ENCODE measurements at places on chromosomes 3 and 15.

DNA sequence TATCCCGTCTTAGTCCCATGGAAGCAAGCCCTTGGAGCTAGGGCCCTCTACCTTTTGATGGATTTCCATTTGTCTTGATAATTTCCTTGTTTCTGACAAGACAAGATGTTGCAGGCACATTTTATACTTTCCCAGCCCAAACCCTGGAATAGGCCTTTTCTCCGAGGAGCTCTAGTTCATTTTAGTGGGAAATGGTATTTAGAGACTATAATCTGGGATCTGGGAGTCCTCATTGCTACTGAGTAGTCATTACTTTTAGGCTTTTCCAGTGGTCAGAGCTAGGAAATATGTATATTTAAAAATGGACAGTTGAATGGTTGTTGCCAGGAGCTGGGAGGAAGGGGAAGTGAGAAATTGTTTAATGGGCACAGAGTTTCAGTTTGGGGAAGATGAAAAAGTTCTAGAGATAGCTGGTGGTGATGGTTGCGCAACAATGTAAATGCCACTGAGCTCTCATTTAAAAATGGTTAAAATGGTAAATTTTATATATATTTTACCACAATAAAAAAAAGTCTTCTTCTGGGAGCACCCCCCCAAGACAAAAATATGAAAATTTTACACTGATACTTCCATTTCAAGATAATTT, 31.6 kb downstream of the MLH1 start:
- no peak for DNase-seq

GRCh38 chr3:46860017-46860809, 3.0 kb downstream of the MYL3 start:
- no peak for DNase-seq

DNA sequence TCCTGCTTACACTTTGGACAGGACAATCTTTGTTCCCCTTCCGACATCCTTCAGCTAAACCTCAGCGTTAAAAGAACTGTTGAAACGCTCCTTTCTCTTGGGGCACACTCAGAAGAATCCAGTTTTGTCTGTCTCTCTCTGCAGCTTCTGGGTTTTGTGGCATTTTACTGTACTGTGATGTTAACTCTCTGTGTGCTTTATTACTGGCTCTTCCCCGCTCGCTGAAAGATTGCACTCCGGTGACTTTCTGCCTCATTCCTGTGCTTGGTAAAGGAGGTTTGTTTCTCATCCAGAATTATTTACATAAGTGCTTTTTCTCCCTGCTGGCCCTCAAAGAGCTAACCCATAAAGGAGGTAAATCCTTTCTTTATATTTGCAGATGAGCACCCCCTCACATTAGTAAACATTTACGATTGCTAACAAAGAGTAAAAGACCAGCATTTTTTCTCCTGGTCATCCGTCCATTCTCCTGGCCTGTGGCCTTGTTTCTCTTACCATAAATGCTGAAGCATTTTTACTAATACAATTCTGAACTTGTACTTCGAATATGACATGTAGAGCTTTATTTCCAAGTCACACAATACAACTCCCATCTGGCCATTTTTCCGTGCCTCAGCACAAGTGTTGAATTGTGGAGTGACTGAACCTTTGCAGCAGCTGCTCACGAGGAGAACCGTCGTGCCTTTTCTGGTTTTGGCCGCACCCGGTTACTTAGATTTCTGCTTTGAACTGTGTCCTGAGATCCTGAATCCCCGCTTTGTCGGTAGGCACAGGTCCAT, 69.3 kb upstream of the RPL35A start:
- no peak for DNase-seq

- no peak for DNase-seq
Measured at GRCh38 chr3:71998995-71999673, 214.2 kb upstream of the PROK2 start.

DNA sequence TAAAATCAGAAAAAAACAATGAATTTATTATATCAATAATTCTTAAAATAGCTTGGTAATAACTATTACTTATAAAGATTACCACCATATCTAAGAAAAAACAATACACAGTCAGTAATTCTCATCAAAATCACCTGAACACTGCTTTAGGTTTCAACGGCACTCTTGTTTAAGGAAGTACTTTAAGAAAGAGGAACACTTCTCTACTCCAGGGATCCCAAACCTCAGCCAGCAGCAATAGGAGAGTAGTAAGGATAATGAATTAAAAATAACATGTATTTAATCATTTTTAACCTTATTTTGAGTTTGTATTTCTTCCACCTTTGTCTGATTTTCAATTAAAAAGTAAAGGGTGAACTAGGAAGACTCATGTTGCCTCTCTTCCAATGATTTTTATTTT, 494.0 kb upstream of the NR2F2 start:
- DNase-seq, result no peak

- DNase-seq, result no peak
Measured at GRCh38 chr15:55283379-55284147, 6.0 kb downstream of the RAB27A start.

GRCh38 chr3:141346007-141346406, 22.3 kb upstream of the ZBTB38 start:
- no peak for DNase-seq

- no peak for DNase-seq
Measured at GRCh38 chr3:131192701-131193100, 166.0 kb downstream of the NEK11 start.

DNA sequence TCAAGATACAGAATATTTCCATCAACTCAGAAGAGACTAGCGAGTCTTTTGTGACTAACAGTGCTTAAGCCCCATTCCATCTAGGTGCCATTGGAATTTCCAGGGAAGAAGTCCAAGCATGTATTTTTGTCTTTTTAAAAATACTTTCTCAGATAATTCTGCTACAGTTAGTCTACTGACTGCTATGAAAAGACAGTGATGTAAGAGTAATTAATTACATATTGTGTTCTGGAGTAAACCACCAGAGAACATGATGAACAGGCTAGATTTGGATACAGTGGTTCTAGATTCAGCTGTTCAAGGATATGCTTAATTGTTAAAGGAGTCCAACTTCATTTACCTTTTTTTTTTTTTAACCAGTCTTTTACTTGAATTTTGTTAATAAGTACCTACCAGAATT, 34.8 kb upstream of the PAK6 start:
- no peak for DNase-seq

DNA sequence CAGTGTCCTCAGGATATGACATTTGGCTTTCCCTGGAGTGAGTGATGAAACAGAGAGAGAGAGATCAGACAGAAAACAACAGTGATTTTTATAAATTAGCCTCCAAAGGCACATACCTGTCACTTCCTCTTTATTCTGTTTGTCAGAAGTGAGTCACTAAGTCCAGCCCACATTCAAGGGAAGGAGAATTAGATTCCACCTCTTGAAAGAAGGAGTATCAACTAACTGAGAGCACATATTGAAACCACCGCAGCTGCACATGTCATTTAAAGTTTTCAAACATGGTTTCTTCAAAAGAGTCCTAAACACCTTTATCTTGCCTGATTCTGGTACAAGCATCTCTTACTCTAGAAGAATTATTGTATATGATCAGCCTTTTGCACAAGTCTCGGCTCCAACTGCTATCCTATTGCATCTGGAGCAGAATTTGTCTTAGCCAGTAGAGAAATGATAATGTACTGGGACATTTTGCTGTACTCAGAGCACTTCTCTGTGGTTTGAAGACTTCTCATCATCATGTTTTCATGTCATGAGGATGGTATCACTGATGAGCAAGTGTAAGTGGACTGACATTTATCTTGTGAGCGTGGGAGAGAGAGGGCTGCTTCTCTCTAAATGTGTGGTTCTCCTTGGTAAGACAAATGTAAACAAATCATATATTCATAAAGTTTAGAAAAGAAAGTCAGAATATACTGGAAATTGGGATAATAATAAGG, 338.9 kb upstream of the CFAP20DC start:
- DNase-seq, result no peak

GRCh38 chr15:33586786-33587697, 276.3 kb downstream of the RYR3 start:
- no peak for DNase-seq

- DNase-seq, result no peak
Measured at GRCh38 chr3:67362686-67363085, 291.7 kb downstream of the SUCLG2 start.

GRCh38 chr3:79392479-79392878, 375.3 kb downstream of the ROBO1 start:
- DNase-seq, result no peak

DNA sequence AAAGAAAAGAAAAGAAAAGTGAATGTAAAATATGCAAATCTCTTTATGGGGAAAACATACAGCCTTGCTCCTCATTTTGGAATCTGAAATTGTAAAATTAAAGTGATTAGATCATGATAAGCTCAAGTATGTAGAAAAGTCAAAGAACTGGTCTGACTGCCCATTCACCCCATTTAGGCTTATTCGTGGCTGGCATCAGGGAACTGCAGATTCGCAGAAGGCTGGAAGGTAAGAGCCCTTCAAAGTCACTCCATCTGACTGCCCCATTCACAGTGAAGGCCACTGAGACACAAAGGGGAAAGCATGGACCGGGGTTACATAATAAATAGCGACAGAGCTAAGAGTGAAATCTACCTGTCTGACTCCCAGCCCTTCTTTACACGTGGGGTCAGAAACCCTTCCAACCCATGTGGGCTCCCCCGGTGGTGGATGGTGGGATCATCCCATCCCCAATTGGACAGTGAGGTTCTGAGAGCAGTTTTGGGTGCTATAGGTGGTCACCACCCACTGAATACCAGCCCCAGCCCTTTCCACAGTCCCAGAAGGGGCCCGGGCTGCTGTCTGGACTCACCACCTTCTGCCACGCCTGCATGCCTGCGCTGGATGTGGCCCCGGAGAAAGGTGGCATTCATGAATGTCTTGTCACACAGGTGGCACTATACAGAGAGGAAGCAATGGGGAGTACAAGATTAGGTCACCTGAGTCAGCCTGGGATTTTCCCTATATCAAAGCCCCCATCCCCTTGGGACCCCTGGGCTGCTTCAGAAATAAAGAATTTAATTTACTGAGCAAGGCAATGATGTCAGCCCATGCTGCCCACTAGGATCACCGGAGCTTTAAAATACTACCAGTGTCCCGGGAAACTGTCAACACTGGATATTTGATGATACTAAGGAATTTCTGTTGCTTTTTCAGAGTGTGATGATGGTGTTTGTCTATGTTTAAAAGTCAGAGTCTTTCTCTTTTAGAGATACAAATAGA, 17.9 kb downstream of the DZIP1L start:
- DNase-seq, result no peak

GRCh38 chr15:71226536-71227455, 111.5 kb downstream of the THSD4 start:
- no peak for DNase-seq

GRCh38 chr3:168974617-168975403, 688.7 kb downstream of the MECOM start:
- DNase-seq, result no peak

DNA sequence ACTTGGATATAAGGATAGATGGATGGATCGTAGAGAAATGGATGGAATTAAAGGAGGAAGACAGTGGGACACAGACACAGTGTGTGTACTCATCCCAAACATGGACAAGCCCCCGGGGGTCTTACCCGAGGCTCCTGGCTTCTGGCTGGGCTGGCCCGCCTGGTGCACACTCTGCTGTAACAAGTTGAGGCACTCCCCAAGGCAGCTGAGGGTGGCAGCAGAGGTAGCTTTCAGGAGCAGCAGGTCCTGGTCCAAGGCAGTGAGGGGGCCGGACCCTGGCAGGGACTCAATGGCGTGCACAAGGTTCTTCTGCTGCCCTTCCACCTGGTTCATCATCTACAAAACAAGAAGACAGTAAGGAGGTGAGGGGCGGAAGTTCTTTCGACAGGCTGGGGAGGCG, 215.1 kb downstream of the STT3B start:
- DNase-seq, result no peak

DNA sequence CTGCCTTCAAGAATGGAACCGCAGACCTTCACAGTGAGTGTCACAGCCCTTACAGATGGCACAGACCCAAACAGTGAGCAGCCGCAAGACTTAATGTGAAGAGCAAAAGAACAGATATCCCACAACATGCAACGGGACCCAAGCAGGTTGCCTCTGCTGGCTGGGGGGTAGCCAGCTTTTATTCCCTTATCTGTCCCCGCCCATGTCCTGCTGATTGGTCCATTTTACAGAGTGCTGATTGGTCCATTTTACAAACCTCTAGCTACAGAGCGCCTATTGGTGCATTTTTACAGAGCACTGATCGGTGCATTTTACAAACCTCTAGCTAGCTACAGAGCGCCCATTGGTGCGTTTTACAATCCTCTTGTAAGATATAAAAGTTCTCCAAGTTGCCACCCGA, 102.0 kb upstream of the IGF1R start:
- DNase-seq, result no peak

DNA sequence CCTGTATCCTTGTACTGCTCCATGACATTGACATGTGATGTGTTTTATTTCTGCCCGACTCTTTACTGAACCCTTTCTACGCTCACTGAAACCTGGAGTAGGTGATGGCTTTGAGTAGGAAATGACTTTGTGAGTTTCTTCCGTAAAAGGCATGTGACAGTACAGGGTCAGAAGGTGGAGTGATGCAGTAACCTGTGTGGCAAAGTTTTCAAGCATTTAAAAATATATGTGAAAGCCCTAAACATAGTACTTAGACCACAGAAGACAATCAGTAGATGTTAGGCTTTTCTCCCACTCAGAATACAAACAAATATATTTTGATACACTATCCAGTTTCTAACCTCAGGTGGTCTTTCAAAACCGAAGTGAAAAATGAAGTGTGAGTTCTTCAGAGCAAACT, 31.3 kb upstream of the SACM1L start:
- DNase-seq, result no peak
